IMR-90 (cell line): ENCODE measurements at places on chromosomes 6 and 20. TPM values are rescaled to one million over a fixed set of nuclear protein-coding genes. Genes with fewer than 3 reads are reported as not detected.

UNC5CL gene
- not detected in 2 replicates for polyA plus RNA-seq

CNKSR3 gene
- 6.2 and 6.7 TPM in 2 replicates for polyA plus RNA-seq

FAM83C gene
- 0.02 and 0.03 TPM in 2 replicates for polyA plus RNA-seq

SLC22A1 gene
- polyA plus RNA-seq: 0.09 and 0.10 TPM in 2 replicates

PDYN gene
- not detected in 2 replicates for polyA plus RNA-seq

EYA2 gene
- 5.0 and 5.4 TPM in 2 replicates for polyA plus RNA-seq

PEDS1 gene
- polyA plus RNA-seq: 59.9 and 67.6 TPM in 2 replicates

GLP1R gene
- not detected in 2 replicates for polyA plus RNA-seq

ADAM33 gene
- 1.6 and 1.7 TPM in 2 replicates for polyA plus RNA-seq

OSER1 gene
- 27.7 and 32.6 TPM in 2 replicates for polyA plus RNA-seq

PRDM13 gene
- polyA plus RNA-seq: not detected in 2 replicates

PLAGL1 gene
- 73.4 and 73.8 TPM in 2 replicates for polyA plus RNA-seq

MYMX gene
- polyA plus RNA-seq: not detected in 2 replicates

RIPPLY2 gene
- polyA plus RNA-seq: 0.32 TPM in 1 of 2 replicates, not detected in the other

FAM209B gene
- polyA plus RNA-seq: 0.24 and 0.32 TPM in 2 replicates

MEI4 gene
- not detected in 2 replicates for polyA plus RNA-seq

YTHDF1 gene
- polyA plus RNA-seq: 21.3 and 22.6 TPM in 2 replicates

OTOR gene
- not detected in 2 replicates for polyA plus RNA-seq

HRH3 gene
- not detected in 2 replicates for polyA plus RNA-seq

F13A1 gene
- not detected in 2 replicates for polyA plus RNA-seq
